NCI-H146 (cell line): ENCODE measurements at places on chromosomes 12 and 14.
A peak's percentile ranks its signal among the peaks of the same experiment; 100 is the strongest.

DNA sequence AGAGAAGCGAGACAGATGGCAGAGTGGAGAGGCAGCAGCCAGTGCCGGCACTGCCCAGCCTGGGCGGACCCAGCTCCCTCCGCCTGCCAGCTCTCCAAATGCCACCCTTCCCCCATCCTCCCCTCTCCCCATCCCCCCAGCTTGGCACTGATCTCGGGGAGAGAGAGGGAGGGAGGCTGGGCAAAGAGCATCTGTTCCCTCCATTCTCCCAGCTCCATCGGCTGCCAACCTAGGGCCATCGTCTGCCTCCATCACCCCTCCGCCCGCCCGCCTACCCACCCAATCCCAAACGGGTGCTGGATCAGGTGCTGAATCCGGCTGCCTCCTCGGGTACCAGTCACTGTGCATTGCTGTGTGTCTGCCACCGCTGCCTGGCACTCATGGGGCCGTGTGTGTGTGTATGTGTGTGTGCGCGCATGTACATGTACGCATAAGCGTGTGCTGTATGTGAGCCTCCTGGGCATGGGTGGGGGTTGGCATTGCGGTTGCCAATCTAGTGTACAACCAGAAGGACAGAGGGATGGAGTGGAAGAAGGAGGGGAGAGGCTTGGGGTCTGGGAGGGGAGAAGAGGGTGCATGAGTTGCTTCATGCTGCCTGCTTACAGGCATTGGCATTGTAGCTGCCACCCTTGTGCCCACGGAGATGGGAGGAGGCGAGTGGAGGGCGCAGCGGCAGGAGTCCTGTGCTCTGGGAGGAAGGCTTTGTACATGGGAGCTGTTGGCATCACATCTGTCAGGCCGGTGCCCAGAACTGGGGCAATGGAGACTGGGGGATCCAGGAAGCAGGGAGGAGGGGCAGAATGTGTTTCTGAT, 38.4 kb downstream of the ZFHX2 start:
- no peak for DNase-seq

DNA sequence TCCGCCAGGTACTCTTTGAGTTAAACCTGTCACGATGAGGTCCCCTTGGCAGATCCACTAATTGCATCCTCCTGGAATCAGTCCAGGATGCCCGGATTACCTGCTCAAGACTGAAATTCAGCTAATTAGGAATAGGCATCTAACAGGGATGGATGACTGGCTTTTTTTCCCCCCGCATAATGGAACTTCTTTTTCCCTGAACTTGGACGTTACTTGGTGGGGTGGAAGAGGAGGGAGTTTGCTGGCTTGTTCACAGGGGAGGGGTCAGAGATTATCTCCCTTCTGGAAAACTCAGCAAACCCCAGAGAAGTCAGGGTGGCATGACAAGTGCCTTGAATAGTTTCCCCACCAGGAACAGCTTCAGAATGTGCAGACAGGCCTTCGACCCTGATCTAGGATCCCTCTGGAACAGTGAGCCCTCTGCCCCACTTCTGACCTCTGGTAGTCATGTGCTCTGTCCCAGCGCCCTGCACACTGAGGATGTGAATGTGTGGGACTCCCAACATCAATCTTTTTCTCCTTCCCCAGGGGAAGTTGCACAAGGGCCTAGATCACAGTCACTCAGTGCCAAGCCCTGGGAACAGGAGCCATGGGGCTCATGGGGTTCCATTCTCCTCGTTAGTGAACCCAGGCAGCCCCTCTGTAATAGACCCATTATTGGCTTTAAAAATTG, 142.5 kb downstream of the SMOC1 start:
- no peak for DNase-seq

DNA sequence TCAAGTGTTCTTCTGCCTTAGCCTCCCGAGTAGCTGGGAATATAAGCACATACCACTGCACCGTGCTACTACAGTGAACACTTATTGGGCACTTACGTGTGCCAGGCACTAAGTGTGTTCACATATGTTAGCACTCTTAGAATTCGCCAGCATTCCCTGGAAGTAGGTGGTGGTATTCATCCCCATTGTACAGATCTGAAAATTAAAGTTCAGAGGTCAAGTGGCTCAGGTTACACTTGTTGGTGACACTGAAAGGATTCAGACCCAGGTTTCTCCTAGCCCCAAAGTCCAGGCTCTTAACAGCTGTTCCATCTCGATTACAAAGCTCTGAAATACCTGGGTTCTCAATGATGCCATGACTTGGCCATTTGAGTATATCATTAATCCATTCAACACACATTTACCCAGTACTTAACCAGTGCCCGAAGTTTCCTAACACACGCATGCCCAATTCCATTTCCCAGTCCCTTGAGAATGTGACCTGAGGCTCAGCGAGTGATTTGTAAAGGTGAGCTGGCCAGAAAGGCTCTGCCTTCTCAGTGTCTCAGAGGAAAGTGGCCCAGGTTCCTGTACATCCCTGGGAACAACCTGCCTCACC, 4.8 kb downstream of the MVK start:
- DNase-seq, result no peak

GRCh38 chr14:101250948-101251811, 310.1 kb upstream of the DIO3 start:
- DNase-seq, result no peak

DNA sequence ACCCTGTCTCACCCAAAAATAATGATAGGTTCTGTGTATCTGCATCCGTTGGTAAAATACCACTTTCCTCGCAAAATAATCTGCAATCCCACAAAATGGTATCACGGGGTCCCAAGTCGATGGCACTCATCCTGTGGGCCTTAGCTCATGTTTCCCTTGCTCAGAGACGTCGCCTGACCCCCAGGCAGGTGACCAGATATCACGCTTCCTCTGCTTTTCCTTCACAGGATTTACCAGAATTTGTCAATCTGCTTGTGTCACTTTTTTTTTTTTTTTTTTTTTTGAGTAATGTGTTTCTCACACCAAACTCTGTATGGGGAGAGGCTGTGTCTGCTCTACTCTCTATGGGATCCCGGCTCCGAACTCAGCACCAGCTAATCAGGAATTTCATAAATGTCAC, 162.7 kb downstream of the PRKCH start:
- no peak for DNase-seq

DNA sequence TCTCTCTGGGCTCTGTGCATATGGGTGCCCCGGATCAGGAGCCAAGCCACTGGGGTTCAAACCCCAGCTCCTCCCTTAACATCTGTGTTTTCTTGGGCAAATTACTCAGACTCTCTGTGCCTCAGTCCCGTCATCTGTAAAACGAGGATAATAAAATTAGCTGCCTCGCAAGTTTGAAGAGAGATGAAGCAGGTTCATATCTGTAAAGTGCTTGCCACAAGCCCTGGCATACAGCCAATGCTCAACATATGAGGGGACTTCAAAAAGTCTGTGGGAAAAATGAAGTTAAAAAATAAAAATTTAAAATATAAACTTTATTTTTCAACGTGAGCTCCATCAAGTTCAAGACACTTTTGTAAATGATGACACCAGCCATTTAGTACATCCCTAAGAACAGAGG, 276.7 kb downstream of the FOXN3 start:
- no peak for DNase-seq

DNA sequence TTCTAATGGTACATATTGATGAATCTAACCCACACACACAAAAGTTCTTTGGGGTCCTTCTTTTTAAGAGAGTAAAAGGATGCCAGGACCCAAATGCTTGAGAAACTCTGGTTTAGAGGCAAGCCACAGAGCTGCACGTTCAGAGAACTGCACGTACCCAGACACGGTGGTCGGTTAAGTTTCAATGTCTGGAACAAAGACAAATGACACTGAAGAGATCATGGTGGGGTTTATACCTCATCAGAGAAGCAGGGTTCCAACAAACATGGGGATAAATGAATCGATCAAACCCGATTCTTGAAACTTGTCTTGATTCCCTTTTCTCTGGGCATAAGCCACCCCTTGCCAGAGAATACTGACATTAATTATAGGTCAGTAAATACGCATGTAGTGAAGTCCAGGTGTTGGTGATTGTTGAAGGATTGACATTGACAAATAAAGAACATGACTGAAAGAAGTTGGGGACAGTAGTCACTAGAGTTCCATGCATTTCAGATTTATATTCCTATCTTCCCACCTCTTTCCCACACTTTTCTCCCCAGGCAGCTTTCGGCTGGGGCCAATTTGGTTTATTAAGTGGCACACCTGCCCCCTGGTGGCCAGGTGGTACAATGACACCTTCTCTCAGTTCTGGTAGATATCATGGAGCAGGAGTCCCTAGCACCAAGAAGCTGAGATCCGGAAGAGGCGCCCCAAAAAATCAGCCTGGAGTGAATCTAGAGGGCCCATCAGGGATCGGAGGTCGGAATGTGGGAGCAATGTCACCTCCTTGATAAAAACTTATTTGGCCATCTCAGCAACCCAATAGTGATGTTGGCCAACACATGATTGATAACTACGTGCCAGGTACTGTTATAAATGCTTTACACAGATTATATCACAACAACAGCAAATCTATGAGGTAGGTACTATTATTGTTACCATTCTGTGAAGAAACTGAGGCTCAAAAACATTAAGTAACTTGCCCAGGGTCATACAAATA, 17.8 kb upstream of the HDAC7 start:
- DNase-seq, result peak; percentile 82

- no peak for DNase-seq
Observed at GRCh38 chr14:32900547-32900946, 38.1 kb upstream of the NPAS3 start.

GRCh38 chr14:95679998-95680735, 6.1 kb upstream of the TCL1B start:
- DNase-seq, result peak; percentile 95

GRCh38 chr12:14219156-14219555, 146.3 kb upstream of the ATF7IP start:
- DNase-seq, result no peak

DNA sequence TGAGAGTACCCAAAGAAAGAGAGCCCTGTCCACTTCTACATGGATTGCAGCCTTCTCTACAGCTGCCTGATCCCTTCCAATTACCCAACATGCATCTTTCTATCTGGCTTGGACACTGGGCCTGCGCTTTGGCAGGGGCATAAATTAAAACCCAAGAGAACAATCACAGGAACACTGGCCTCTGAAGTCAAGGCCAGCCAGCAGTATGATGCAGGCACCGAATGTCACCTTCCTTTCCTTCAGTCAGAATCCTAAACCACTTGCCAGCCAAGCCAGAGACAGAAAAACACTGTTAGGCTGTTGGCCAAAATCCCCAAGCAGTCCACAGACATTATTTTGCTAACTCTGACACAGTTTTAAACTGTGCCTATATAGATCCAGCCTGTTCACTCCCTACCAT, 113.7 kb downstream of the DUSP6 start:
- no peak for DNase-seq

DNA sequence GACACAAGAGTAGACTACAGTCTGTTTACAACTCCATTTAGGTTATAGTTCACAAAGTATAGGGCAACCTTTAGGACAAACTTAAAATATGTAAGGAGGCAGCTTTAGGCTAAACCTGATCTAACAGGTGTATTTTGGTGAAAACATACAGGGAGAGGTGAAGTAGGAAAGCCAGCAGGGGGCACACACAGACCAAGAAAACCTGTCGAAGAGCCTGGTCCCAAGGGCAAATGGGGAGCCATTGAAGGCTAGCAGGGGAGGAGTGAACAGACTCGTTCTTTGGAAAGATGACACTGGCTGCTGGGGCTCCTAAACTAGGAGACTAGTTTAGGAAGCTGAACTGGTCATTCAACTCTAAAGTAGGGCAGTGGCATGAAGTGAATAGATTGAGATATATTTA, 138.8 kb upstream of the WSCD2 start:
- peak; percentile 9 for DNase-seq

DNA sequence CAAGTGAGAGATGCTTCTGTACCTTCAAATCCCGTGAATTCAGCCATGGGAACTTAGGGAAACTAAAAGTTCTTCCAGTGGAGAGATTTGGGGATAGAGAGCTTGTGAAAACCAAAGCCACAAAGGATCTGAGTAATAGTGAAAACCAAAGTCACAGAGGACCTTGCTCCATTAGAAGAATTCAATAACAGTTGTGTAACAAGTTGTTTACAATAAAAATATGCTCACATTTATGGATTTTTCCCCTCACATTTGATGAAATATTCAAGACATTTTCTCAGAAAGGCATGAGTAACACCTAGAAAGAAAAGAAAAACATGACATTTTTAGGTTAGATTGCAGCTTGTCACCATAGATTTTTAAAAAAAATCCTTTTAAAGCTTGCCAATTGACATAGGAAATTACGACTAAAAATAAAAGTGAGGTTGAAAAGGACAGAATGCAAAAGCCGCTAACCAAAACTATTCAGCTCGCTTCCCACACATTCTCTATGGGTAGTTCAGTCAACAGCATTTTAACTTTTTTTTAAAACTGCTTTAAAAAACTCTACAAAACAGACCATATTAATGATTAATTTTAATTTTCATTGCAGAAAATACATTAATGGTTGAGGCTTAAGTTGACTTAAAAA, 113.2 kb downstream of the CAND1 start:
- no peak for DNase-seq

DNA sequence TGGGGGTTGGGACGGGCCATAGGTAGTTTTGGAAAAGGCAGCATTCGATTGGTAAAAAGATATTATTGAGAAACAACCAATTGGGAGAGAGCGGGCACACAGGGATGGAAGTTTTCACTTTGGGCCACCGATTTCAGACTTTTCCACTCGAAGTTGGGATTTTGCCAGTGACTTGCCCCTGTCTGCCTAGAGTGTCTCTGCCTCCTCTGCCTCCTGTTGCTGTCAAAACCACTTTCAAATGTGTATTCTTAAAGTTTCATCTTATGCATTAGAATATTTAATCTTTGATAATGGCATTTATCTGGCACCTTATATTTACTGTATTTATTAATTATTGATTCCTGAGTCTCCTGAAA, 182.3 kb downstream of the FUT8 start:
- no peak for DNase-seq

- DNase-seq, result no peak
Observed at GRCh38 chr14:59262717-59263454, 74.4 kb downstream of the DAAM1 start.

- no peak for DNase-seq
Observed at GRCh38 chr12:25979563-25979962, 21.1 kb downstream of the RASSF8 start.

- DNase-seq, result no peak
Observed at GRCh38 chr14:103115845-103116572, 7.3 kb upstream of the TNFAIP2 start.

- no peak for DNase-seq
Observed at GRCh38 chr14:38233218-38233617, 22.7 kb downstream of the CLEC14A start.

- no peak for DNase-seq
Observed at GRCh38 chr12:108063192-108063591, 65.9 kb upstream of the WSCD2 start.

- DNase-seq, result no peak
Observed at GRCh38 chr12:113933201-113933786, 32.8 kb downstream of the RBM19 start.

DNA sequence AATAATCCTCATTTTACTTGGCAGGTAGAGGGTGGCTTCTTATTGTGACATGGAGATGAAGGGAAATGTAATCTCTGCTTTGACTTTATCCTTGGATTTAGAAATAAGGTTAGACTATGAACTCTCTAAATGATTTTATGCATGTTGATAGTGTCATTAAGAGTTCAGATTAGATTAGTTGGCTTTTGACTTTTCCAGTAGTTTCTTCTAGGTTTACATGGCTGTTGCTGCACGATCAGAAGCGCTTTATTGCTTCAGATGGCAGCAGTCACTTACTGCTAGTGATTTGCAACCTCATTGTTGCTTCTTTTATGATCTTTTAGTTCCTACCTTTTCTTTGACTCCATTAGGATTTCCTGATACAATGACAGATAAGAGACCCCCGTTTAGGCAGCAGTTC, 32.3 kb downstream of the SLC15A5 start:
- DNase-seq, result no peak

- DNase-seq, result no peak
Observed at GRCh38 chr12:105862163-105862821, 276.5 kb downstream of the NUAK1 start.

- DNase-seq, result peak; percentile 100
Observed at GRCh38 chr12:56645717-56646446, at the start of gene ATP5F1B. Gene ATP5F1B (minus strand): TSS chr12:56645984. CDS start chr12:56645963, 21 bp downstream.
